Calu3 (cell line): ENCODE measurements at places on chromosomes 6 and 20. TPM values are rescaled to one million over a fixed set of nuclear protein-coding genes. Genes with fewer than 3 reads are reported as not detected.

SLC2A4RG gene
- 163 and 169 TPM in 2 replicates for total RNA-seq

CTNNBL1 gene
- total RNA-seq = 106 and 113 TPM in 2 replicates

PRND gene
- not detected in 2 replicates for total RNA-seq

TCF15 gene
- not detected in 2 replicates for total RNA-seq

SIRPD gene
- not detected in 2 replicates for total RNA-seq

C20orf141 gene
- total RNA-seq = not detected in 2 replicates

TRMT11 gene
- 20.2 and 27.7 TPM in 2 replicates for total RNA-seq

ZNF318 gene
- 14.7 and 15.8 TPM in 2 replicates for total RNA-seq

ZNF831 gene
- total RNA-seq = not detected in 2 replicates

LY6G6F gene
- total RNA-seq = not detected in 2 replicates

MOXD1 gene
- 13.2 and 13.6 TPM in 2 replicates for total RNA-seq

ZGPAT gene
- total RNA-seq = 47.0 and 48.4 TPM in 2 replicates

GRCh38 chr20:56360133-56360907, 1.5 kb downstream of the FAM210B start:
- peak overlapping the region; percentile 76 for H3K4me3 ChIP-seq
- H3K36me3 ChIP-seq = peaks cover 13% of the 10 kb centered on the region
- H3K4me1 ChIP-seq = no peaks in the 10 kb centered on the region
- no peak overlapping the region for H3K27ac ChIP-seq

DNA sequence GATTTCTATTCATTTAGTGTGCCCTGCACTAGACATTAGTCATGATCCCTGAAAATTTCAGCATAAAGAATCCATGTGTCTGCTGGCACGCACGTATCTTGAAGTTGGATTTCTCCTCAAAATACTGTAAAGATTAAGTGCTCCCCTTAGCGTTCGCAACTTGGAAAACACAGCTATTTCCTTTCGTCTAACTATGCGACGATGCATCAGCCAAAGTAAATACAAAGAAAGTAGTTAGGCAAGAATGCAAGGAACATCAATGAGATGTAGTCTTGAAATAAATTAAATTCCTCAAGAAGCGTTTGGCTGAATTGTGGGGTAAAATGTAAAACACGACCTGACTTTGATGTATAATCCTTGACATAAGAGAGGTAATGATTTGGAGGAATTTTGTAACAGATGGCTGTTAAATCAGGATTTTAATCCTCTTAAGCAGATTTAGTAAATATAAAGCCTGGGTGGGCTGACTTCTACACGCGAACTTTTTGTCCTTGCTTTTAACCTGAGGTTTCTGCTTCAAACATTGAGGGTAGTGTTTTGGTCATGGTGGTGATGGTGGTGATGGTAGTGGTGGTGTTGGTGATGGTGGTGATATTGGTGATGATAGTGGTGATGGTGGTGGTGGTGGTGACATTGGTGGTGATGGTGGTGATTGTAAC, 88.2 kb downstream of the FOXF2 start:
- H3K36me3 ChIP-seq = no peaks in the 10 kb centered on the region
- H3K27me3 ChIP-seq = peaks cover 45% of the 10 kb centered on the region
- DNase-seq = no peak

GRCh38 chr6:69816569-69816968, 19.8 kb upstream of the LMBRD1 start:
- no peak overlapping the region for H3K27ac ChIP-seq
- no peak overlapping the region for H3K4me3 ChIP-seq
- no peaks in the 10 kb centered on the region for H3K27me3 ChIP-seq
- H3K36me3 ChIP-seq = no peaks in the 10 kb centered on the region
- peaks cover 16% of the 10 kb centered on the region for H3K4me1 ChIP-seq
- no peak for DNase-seq

- no peak for DNase-seq
- no peak overlapping the region for H3K4me3 ChIP-seq
- no peaks in the 10 kb centered on the region for H3K36me3 ChIP-seq
- no peaks in the 10 kb centered on the region for H3K4me1 ChIP-seq
- no peak overlapping the region for H3K27ac ChIP-seq
- peaks cover 58% of the 10 kb centered on the region for H3K27me3 ChIP-seq
Measured at GRCh38 chr6:44618371-44618770, 230.9 kb downstream of the CDC5L start.

- H3K4me3 ChIP-seq = no peak overlapping the region
- no peak for DNase-seq
- H3K27ac ChIP-seq = no peak overlapping the region
- no peaks in the 10 kb centered on the region for H3K36me3 ChIP-seq
- H3K4me1 ChIP-seq = peaks cover 8% of the 10 kb centered on the region
Measured at GRCh38 chr6:150392452-150393220, 23.8 kb downstream of the IYD start.

DNA sequence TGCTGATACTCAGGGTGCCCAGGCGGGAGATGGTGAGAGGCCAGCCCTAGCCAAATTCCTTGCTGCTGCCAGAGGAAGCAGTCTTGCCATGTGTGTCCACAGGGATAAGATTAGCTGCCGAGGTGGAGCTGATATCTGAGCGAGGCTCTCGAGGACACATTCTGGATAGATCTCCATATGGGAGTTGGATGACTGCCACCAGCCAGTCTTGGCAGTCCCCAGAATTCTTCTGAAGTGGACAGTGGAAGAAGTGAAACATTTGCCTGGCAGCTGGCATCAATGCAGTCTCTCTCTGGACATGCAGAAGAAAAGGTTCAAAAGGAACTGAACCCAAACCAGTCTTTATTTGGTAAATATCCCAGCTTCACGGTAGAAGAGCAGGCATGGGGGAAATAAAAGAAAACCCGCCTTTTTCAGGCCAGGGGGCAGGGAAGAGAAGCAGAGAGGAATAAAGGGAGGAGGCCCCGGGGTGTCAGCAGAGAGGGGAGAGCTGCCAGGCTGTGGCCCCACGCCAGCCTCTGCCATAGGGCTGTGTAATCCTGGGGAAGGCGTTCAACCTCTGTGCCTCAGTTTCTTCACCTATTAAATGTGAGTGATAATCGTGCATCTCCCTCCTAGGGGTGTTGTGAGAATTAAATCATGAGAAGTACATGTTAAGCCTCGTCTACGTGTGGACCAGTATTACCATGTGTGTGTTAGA, 3.7 kb upstream of the FUCA2 start:
- DNase-seq = no peak
- peaks cover 15% of the 10 kb centered on the region for H3K4me1 ChIP-seq
- peaks cover 14% of the 10 kb centered on the region for H3K36me3 ChIP-seq
- no peak overlapping the region for H3K27ac ChIP-seq

DNA sequence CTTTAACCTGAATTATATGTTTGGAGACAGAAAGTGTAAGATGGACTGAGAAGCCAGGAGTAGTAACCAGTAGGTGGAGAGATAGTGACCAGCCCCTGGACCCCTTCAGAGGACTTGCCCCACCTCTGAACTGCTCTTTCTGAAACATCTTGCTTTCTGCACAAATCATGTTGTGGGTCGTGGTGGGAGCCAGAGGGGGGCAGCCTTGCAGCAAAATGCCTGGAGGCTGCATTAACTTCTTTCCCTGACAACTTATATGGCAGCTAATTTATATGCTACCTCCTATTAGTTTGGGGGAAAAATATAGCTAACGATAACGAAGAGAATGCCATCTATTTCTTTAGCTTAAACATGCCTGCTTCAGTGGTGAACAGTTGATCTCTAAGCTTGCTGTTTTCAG, 859.8 kb downstream of the MAFB start:
- no peaks in the 10 kb centered on the region for H3K27me3 ChIP-seq
- no peak overlapping the region for H3K4me3 ChIP-seq
- H3K36me3 ChIP-seq = no peaks in the 10 kb centered on the region
- no peak for DNase-seq

- peak; percentile 77 for DNase-seq
- peaks cover 14% of the 10 kb centered on the region for H3K36me3 ChIP-seq
- H3K4me3 ChIP-seq = peak within 1 kb of the TSS; percentile 72
- H3K27me3 ChIP-seq = no peaks in the 10 kb centered on the region
- H3K4me1 ChIP-seq = peaks cover 9% of the 10 kb centered on the region
Measured at GRCh38 chr20:14337400-14338171, at the start of gene FLRT3. Gene FLRT3 (minus strand): TSS chr20:14337612. CDS start chr20:14327506, 10,106 bp downstream.

DNA sequence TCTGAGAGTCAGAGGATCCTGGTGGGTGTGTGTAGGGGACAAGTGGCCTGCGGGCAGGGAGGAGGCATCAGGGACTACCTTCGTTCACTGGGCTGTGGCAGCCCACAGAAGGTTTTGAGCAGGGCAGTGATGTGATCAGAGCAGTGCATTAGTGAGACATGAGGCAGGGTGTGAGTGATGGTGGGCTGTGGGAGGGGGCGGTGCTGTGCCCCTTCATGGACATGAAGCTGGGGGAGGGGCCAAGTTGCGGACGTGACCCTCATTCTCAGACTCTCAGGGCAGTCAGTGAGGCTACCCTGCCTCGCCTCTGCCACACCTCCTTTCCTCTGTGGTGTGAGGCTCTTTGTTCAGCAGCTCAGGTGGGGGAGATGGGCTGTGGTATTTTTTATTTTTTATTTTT, 142.2 kb upstream of the RNF24 start:
- peaks cover 38% of the 10 kb centered on the region for H3K4me1 ChIP-seq
- DNase-seq = no peak
- no peaks in the 10 kb centered on the region for H3K36me3 ChIP-seq
- H3K27ac ChIP-seq = no peak overlapping the region

- H3K27ac ChIP-seq = no peak overlapping the region
- H3K4me3 ChIP-seq = no peak overlapping the region
- H3K27me3 ChIP-seq = no peaks in the 10 kb centered on the region
- no peaks in the 10 kb centered on the region for H3K36me3 ChIP-seq
Measured at GRCh38 chr6:82569022-82569421, 205.4 kb downstream of the TPBG start.

- H3K4me1 ChIP-seq = no peaks in the 10 kb centered on the region
- H3K27ac ChIP-seq = no peak overlapping the region
- H3K36me3 ChIP-seq = no peaks in the 10 kb centered on the region
- DNase-seq = no peak
- H3K27me3 ChIP-seq = no peaks in the 10 kb centered on the region
Measured at GRCh38 chr6:70763754-70764510, 96.2 kb downstream of the SMAP1 start.

DNA sequence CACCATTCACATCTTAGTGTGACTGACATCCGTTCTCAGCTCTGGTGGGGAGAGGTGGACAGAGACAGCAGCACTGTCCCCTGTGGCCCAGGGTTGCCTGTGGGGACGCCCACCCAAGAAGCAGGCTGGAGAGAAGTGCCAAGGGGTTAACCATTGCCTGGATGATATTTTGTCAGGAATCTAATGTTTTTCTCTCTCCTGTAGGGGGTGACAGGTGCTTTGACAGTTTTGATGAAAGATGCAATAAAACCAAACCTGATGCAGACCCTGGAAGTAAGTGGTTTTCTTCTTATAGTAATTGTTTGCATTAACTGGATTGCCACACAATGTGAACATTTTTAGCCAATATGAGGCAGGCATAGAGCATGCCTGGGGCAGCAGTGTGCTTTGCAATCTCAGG, 99.3 kb downstream of the MTHFD1L start:
- peaks cover 26% of the 10 kb centered on the region for H3K36me3 ChIP-seq
- no peak overlapping the region for H3K27ac ChIP-seq
- H3K27me3 ChIP-seq = no peaks in the 10 kb centered on the region
- no peak for DNase-seq

- H3K4me3 ChIP-seq = no peak overlapping the region
- no peak overlapping the region for H3K27ac ChIP-seq
- DNase-seq = no peak
- H3K36me3 ChIP-seq = no peaks in the 10 kb centered on the region
- H3K27me3 ChIP-seq = no peaks in the 10 kb centered on the region
- H3K4me1 ChIP-seq = no peaks in the 10 kb centered on the region
Measured at GRCh38 chr6:118313208-118313607, 234.9 kb upstream of the PLN start.

DNA sequence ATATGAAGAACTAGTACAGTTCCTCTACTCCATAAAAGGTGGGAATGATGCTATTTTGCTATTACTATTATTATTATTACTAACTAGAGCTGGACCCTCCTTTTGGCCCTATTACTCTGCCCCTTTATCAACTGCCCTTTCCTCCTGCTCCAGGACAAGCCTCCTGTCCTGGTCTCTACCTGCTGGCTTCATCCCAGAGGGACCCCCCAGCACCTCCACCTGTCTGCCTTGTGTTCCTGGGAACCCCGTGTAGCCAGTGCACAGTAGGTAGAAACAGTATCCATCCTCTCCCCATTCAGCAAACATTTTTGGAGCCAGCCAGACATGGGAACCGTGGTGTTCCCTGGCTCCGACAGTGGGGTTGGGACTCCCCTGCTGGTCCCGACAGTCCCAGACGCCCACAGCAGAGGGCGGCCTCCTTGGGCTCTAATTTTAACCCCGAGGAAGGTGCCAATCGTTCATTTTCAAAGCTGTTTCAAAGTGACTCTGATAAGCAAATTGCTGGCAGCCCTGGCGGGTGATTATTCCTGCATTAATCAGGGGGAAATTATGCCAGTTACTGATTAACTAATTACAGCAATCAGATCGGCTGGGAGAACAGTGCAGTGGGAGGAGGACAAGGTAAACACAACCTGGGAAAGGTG, 44.2 kb upstream of the MDGA1 start:
- peak; percentile 64 for DNase-seq
- H3K27me3 ChIP-seq = peaks cover 36% of the 10 kb centered on the region
- H3K36me3 ChIP-seq = no peaks in the 10 kb centered on the region
- peaks cover 10% of the 10 kb centered on the region for H3K4me1 ChIP-seq
- H3K4me3 ChIP-seq = peak overlapping the region; percentile 46

GRCh38 chr6:130583268-130583667, 217.5 kb downstream of the TMEM200A start:
- H3K4me3 ChIP-seq = no peak overlapping the region
- no peak overlapping the region for H3K27ac ChIP-seq
- H3K27me3 ChIP-seq = peaks cover 14% of the 10 kb centered on the region
- no peak for DNase-seq

DNA sequence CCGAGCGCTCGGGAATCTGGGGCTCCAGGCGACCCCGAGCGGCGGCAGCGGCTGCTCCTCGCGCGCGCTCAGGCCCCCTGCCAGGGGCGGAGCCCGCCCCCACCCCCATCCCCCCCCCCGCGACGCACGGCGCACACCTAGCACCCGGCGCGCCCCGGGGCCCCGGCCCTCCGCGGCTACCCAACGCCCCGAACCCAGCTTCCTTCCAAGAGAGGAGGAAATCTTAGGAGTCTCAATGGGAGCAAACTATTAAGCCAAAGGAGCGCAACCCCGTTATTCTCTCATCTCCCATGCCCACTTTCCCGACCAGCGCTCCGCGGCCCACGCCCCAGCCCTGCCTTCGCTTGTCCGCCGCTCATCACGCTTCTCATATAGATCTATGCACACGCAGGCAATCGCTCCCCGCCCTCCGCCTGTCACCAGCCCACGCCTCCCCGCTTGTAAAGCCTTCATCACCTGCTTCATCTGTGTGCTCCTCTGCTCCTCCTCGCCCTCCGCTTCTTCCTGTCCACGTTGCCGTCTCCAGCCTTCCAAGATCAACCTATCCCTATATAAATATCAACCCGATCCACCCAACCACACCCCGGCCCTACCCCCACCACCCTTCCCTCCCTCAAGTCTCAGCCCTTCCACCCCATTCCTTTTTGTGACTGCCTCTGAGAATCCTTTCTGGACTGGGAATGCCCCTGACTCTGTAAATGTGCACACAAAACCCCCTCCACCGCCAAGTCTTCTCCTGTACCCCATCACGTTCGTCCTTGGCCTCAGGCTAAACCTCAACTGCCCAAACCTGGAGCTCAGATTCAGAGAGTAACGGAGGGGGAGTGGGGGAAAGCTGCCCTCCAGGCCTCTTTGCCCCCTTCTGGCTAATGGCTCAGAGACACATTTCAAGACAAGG, at the start of gene DLK2:
Gene DLK2, minus strand, starts transcription at position 18 of the 898 bp plus-strand sequence. CDS start 723 bp downstream, outside the sequence.
- H3K4me3 ChIP-seq = peak within 1 kb of the TSS; percentile 70
- H3K27ac ChIP-seq = peak within 1 kb of the TSS; percentile 75
- peaks cover 44% of the 10 kb centered on the region for H3K36me3 ChIP-seq
- peaks cover 46% of the 10 kb centered on the region for H3K27me3 ChIP-seq
- H3K4me1 ChIP-seq = peaks cover 17% of the 10 kb centered on the region
- peak; percentile 42 for DNase-seq
